ENCODE measurements at places on chromosomes 7 and 10.

- DNase-seq, result no peak
Measured at GRCh38 chr10:17113346-17113745, 16.3 kb downstream of the CUBN start.

- DNase-seq, result no peak
Measured at GRCh38 chr10:113454341-113455061, 98.4 kb upstream of the HABP2 start.

- DNase-seq, result peak; percentile 32
Measured at GRCh38 chr10:95295031-95295755, 4.4 kb upstream of the PDLIM1 start.

DNA sequence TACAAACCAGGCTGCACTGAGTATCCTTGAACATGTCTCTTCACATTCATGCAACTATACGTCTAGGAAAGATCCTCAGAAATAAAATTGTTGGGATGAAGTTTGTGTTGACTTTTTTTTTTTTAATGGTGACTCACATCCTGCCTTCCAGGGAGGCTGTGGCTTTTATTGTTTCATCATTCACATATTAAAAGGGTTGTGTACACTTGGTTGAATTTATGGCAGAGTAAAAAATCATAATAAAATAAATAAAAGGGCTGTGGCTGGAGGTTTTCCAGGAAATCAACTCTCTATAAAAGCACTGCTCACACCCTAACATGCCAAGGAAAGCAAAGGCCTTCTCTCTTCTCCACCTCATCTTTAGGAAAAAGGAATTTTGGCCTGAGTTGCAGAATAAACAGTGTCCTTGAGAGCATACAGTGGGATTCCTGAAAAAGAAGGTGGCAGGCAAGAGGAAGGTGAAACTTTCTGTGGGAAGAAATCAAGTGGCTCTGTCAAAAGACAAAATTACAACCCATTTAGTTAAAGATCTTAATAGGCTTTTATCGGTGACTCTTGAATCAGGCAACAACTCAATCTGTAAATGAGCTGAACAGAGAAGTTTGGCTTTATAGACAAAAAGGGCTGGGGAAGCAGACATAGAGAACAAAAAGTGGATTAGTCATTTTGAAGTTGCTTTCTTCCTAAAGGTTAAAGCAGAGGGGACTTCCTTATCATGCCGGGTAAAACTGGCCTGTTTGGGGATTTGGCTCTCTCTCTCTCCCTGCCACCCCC is 41.6 kb upstream of the FHIP2A start:
- no peak for DNase-seq

DNA sequence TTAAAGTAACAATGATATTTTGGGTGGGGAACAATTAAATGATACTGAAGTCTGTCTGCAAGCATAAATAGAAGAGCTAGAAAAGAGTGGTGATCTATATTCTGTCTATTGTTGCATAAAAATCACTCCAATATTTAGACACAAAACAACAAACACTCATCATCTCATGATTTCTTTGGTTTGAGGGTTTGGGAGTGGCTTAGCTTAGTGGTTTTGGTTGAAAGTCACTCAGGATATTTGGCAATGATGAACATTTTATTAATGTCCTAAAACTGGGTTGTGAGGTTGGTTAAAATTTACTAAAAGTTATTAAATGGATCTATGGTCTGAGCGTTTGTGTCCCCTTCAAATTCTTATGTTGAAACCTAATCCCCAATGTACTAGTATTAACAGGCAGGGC is 54.7 kb upstream of the EGFR start:
- DNase-seq, result no peak

- DNase-seq, result no peak
Measured at GRCh38 chr10:61964059-61964709, 62.7 kb downstream of the ARID5B start.

GRCh38 chr7:73718905-73719805 is at the start of gene STX1A:
TSS of gene STX1A (minus strand) at chr7:73719669. CDS start at chr7:73719631, 38 bp downstream.
- peak; percentile 67 for DNase-seq

- DNase-seq, result no peak
Measured at GRCh38 chr7:117894037-117894436, 20.8 kb upstream of the CTTNBP2 start.

- no peak for DNase-seq
Measured at GRCh38 chr10:92590623-92591549, 2.0 kb upstream of the KIF11 start.

DNA sequence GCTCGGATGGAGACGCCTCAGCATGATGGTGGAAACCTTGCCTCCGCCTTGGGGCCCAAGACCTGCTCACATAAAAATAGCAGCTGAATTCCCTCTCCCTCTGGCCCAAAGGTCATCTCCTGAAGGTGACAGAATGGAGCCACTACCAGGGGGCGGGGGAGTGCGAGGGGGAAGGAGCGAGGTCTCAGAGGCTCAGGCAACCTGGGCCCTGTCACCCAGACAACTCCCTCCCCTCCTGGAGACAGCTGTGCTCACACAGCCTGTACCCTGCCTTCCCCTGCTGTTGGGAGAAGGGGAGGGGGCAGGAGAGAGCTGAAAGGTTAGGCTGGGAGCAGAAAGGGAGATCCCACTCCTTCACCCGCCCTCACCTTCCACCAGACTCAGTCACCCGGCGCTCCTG is 173.0 kb upstream of the RHEB start:
- DNase-seq, result no peak

DNA sequence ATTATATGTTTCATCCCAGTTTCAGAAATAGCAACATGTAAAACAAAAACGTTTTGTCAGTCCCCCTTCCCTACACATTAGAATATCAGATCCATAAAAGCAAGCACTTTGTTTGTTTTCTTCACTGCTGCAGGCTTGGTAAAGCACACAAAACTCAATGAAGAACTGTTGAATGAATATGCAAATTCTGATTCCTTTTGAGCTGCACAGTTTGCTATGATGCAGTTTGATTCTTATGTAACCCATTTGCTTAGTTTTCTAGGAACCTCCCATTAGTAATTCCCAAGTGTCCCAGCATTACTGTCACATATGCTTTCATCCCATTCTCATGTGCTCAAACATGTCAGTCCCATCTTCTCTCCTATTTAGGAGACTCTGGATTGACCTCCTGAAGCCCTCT is 26.1 kb upstream of the CHCHD3 start:
- no peak for DNase-seq

GRCh38 chr7:124460555-124460954 is 305.0 kb downstream of the GPR37 start:
- DNase-seq, result no peak

GRCh38 chr7:87474533-87475358 is 734 bp downstream of the ABCB4 start:
- DNase-seq, result peak; percentile 1

DNA sequence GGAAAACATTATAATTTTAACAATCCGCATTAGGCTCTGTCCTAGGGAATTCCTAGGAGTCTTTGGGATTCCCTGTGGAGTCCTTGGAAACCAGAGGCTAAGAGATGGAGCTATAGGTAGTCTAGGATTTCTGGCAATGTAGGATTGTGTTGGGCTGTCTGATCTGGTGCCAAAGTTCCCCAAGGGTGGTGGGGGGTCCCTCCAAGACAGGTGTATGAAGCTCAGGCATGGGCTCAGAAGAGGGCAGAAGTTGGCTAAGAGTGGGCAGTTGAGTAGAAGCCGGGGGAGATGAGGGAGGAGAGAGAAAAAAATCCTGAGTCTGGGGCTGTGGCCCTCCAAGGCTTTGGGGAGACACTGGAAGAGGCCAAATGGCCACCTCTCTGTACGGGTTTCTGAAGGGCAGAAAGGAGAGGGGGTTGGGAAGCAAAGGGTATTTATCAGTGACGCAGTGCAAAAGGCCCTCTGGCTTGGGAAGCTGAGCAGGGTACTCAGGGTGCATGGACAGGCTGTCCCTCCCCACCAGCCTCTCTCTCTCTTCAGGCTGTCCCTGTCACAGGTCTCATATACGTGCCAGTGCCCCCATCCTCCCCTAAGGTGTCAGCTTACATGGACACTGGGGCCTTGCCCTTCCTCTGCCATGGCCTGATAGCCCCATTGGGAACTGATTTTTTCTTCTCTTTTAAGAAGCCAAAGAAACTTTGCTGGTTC is 929 bp downstream of the HOXA6 start:
- DNase-seq, result no peak
